ENCODE measurements at places on chromosomes 12 and 14.

GRCh38 chr12:113328368-113328889, 6.5 kb downstream of the SLC8B1 start:
- H3K36me3 ChIP-seq, result no peaks in the 10 kb centered on the region
- H3K27ac ChIP-seq, result no peak overlapping the region
- H3K4me1 ChIP-seq, result no peaks in the 10 kb centered on the region
- no peak overlapping the region for H3K4me3 ChIP-seq

DNA sequence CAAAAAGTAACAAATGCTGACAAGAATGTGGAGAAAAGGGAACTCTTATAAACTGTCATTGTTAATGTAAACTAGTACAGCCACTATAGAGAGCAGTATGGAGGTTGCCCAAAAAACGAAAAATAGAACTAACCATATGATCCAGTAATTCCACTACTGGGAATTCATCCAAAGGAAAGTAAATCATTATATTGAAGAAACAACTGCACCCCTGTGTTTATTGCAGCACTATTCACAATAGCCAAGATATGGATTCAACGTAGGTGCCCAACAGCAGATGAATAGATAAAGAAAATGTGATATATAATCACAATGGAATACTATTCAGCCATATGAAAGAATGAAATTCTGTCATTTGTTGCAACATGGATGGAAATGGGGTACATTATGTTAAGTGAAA, 188.0 kb upstream of the E2F7 start:
- no peak overlapping the region for H3K27ac ChIP-seq
- H3K27me3 ChIP-seq, result no peaks in the 10 kb centered on the region
- no peak overlapping the region for H3K4me3 ChIP-seq

DNA sequence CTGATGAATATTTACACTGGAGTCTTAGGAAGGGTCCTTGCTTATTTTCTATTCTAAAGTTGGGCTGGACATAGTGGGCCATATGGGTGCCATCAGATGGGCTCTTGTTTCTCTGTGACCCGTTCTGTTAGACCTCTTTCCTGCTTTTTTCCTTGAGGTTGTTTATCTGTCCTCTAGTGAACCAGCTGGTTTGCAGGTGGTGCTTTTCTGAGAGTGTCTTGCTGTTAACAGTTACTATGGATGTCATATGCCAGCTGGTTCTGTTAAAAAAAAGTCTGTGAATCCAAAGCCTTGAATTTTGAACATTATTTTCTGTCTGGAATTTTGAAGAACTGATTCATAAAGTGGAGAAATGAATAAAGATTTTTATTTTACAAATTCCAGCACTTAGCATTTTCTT, 29.2 kb downstream of the ZC3H14 start:
- DNase-seq, result no peak
- H3K36me3 ChIP-seq, result no peaks in the 10 kb centered on the region
- no peaks in the 10 kb centered on the region for H3K4me1 ChIP-seq
- no peak overlapping the region for H3K4me3 ChIP-seq

DNA sequence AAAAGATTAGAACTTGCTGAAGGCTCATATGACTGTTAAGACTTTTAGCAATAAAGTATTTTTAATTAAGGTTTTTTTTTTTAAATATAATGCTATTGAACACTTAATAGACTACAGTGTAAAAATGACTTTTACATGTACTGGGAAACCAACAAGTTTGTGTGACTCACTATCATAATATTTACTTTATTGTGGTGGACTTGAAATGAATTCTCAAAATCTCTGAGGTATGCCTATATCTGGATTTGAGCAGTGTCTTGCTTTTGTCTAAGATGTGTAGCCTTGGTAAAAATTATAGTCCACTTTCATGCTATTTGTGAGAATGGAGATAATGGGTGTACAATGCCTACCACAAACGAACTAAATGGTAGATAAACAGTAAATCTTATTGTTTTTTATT, 33.9 kb upstream of the NAV3 start:
- H3K27me3 ChIP-seq, result no peaks in the 10 kb centered on the region
- H3K27ac ChIP-seq, result no peak overlapping the region
- DNase-seq, result no peak
- no peaks in the 10 kb centered on the region for H3K4me1 ChIP-seq
- no peaks in the 10 kb centered on the region for H3K36me3 ChIP-seq

- H3K27me3 ChIP-seq, result no peaks in the 10 kb centered on the region
- no peak for DNase-seq
- no peaks in the 10 kb centered on the region for H3K36me3 ChIP-seq
- no peak overlapping the region for H3K4me3 ChIP-seq
Observed at GRCh38 chr12:50633955-50634354, 129.2 kb downstream of the DIP2B start.

GRCh38 chr14:97299661-97300060, 502.5 kb downstream of the VRK1 start:
- no peak for DNase-seq
- H3K4me1 ChIP-seq, result no peaks in the 10 kb centered on the region
- no peak overlapping the region for H3K4me3 ChIP-seq
- H3K27me3 ChIP-seq, result no peaks in the 10 kb centered on the region
- H3K36me3 ChIP-seq, result no peaks in the 10 kb centered on the region

GRCh38 chr12:109448707-109449390, 28.3 kb downstream of the KCTD10 start:
- no peak overlapping the region for H3K27ac ChIP-seq
- no peaks in the 10 kb centered on the region for H3K36me3 ChIP-seq
- DNase-seq, result no peak
- H3K27me3 ChIP-seq, result no peaks in the 10 kb centered on the region
- no peaks in the 10 kb centered on the region for H3K4me1 ChIP-seq

DNA sequence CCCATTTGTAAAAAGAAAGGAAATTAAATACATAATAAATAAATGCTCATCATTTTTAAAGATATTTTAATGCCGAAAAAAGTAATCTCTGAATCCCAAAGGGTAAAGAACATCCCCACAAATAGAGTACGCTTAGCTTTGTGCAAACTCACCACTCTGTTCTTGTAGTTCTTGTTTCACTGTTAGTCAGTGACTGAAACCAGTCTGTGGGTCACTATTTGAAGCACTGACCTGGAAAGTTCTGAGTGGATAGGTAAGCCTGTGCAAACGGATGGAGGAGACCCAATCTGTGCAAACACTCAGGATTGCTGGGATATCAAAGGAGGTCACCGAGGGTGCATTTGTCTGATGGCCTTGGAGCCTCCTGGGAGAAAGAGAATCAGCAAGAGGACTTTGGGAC, 68.1 kb upstream of the TSPAN11 start:
- no peaks in the 10 kb centered on the region for H3K27me3 ChIP-seq
- no peak overlapping the region for H3K27ac ChIP-seq
- H3K4me1 ChIP-seq, result no peaks in the 10 kb centered on the region

All from MM.1S (cell line).